ENCODE measurements at places on chromosomes 1 and 21.

DNA sequence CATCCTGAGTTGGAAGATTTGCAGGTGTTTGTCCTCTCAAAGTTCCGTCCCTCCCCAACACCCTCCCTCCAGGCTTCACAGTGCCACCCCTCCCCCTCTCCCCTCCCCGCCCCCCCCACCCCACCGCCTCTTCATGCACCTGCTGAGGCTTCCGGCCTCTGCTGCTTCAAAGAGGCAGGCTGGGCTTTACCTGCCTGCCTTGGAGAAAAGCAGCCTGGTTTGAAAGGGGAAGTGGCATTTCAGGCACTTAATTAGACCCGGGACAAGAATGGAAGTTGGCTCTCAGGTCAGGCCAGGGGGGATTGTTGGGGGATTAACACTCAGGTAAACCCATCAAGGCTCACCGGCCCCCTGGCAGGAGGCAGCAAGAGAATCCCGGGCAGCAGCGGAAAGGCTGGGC is 21.1 kb downstream of the PAX7 start:
- DNase-seq: no peak

- DNase-seq: no peak
These were observed 24.1 kb downstream of the BCL9 start for GRCh38 chr1:147565189-147565980.

- no peak for DNase-seq
These were observed 38.6 kb upstream of the POFUT2 start for GRCh38 chr21:45326169-45326851.

DNA sequence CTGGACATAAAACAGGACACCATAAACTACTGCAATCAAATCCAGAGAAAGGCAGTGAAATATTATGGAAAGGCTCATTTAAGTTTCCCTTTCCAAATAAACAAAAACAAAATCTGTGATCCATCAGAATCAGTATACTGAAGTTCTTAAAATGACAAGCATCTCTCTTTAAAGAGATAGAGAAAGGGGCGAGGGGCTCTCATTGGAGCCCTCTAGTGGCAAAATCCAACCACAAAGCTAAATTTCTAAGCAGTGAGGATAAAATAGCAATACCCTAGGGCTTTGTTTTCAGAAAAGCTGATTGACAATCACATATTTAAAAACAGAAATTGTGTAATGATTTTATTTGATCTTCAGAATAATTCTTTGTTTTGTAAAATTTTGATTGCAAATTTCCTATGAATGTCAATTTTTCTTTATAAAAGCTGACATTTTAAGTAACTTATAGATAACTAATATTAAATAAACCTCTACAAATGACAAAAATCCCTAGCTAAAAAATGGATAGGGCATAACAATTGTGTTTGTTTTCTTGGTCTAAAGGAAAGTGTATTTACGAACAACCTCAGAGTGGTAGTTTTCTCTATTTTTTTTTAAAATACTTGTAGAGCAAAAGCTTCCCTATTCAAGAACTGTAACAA is 138.2 kb downstream of the COL24A1 start:
- DNase-seq: no peak

DNA sequence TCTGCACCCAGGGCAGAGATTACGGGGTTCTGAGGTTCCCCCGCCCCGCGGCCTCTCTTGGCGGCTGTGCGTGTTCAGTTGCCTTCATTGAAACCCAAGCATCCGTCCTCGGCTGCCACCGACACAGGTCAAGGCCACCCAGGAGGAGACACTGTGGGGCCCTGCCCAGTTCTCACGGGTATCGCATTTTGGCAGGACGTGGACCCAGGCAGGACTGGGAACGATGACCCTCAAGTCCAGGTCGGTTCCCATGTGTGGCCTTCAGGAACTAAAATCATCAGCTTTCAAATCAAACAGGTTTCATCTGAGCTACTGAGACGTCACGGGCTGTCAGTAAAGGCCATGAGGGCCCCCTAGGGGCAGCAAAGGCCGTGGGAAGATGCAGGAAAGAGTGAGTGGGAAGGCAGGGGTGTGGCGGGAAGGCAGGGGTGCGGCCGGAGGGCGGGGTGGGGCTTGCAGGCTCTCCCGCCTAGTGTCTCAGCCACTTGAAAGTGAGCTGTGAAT is 7.0 kb upstream of the C1orf174 start:
- no peak for DNase-seq

- no peak for DNase-seq
These were observed 14.5 kb upstream of the VPS13D start for GRCh38 chr1:12215118-12215961.

DNA sequence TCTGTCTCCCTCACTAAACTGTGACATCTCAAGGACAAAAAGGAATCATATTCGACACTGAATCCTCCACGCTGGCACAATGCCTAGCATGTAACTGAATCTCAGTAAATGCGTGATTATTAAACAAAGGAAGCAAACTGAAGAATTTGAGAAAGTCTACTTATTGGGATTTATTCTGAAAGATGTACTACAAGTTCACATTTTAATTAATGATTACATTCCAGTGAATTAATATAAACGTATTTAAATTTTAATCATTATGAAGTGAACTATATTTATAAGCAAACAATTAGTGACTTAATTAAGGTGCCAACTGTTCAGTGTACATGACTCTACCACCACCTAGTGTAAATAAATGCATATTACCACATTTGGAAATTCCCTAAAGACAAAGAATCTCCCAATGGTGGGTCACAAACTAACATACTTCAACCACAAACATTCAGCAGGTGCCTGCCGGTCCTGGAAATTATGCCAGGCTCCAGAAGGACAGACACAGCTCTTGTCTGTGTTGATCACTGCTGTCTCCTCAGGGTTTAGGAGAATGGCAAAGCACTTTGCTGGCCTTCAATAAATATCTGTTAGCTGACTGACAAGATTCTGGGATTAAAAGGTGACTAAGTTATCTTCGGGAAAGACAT is 56.3 kb downstream of the SMYD3 start:
- no peak for DNase-seq

DNA sequence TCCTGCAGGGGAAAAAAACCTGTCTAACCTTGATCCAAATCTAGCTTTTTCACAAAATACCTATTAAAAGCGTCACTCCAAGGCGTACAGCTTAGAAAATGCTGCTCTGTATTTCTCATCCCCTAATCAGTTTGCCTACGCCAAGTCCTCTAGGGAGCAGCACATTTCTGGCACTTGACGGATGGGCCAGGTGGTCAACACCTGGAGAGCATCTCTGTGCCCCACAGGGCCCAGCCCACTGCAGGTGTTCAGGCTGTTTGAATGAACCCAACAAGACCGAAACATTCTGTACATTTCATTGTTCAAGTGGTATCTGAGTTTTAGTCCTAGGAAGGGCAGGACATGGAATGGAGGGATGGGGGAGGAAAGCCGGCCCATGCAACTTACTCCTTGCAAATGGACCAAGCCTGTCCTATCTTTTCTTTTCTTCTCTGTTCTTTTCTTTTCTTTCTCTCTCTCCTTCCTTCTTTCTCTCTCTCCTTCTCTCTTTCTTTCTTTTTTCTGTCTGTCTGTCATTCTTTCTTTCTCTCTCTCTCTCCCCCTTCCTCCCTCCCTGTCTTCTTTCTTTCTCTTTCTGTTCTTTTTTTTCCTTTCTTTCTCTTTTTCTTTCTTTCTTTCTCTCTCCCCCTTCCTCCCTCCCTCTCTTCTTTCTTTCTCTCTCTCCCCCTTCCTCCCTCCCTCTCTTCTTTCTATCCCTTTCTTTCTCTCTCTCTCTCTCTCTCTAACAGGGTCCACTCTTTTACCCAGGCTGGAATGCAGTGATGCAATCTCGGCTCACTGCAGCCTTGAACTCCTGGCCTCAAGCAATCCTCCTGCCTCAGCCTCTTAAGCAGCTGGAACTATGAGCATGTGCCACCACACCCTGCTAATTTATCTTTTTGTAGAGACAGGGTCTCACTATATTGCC is 29.1 kb downstream of the IGFN1 start:
- DNase-seq: no peak

GRCh38 chr1:197096137-197096536 is 29.1 kb upstream of the F13B start:
- no peak for DNase-seq

DNA sequence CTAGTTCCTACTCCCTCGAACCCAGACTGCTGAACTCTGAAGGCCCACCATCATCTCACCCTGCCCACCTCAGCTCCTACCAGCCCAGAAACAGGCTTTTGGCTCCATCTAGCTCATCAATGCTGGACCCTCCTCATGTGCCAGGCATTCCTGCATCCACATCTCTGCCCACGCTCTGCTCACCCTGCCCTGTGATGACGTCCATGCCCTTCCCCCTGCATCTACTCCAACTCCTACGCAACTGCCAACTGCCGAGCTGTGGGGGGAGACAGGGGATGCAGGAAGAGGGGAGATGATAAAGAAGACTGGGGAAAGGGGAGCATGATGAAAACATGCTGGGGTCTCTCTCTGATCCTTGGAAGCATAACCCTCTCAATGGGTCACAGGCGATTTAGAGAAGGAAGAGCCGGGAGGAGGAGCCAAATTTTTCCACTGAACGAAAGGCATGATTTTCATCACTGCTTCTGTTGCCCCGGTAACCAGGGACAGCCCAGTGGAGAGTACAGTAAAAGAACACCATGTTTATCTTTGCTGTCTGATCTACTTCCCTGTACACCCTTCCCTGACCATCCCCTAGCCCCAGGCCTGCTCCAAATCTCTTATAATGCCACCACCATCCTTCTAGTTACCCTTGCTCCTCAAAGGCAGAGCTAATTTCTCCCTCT is 44.3 kb downstream of the CD34 start:
- peak; percentile 80 for DNase-seq

DNA sequence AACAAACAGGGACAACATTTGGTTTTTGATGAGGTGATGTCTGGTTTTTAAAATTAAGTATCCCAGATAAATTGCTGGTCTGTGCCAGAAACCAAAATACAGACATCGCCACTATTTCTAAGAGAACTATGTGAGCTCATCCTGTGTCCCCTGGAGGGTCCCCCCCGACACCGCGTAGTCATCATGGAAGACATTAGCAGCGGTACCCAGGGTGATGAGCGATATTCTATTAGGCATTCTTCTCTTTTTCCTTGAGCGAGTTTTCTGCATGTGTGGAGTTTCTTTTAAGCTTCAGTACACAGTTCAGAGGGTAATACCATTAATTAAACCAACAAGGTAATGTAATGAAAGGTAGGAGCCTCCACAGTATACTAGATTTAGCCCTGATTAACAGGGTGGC is 26.5 kb downstream of the KAZN start:
- DNase-seq: no peak

GRCh38 chr1:224203243-224204016 is 20.4 kb downstream of the DEGS1 start:
- DNase-seq: no peak

GRCh38 chr1:91885716-91886506 is at the start of gene TGFBR3:
TGFBR3 (minus strand) TSS chr1:91886151; CDS start chr1:91861531, 24,620 bp downstream.
- DNase-seq: peak; percentile 97

DNA sequence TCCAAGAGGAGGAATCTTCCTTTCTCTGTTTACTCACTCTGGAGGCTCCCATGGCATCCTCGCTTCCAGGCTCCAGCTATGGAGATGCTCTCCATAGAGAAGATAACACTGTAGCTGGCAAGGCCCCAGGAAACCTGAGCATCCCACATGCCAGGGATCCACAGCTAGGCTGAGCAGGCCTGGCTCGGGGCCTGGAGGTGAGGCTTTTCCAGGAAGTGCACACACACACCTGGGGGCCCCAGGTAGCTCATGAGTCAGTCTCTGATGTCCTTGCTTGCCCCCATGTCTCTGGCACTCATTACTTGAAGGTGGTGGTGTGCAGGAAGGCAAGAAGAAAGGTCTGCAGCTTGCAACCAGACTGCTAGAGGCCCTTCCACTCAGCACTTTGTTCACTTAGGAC is 5.5 kb upstream of the LCE5A start:
- DNase-seq: no peak

GRCh38 chr1:197017558-197018146 is 40.3 kb downstream of the CFHR5 start:
- peak; percentile 32 for DNase-seq

DNA sequence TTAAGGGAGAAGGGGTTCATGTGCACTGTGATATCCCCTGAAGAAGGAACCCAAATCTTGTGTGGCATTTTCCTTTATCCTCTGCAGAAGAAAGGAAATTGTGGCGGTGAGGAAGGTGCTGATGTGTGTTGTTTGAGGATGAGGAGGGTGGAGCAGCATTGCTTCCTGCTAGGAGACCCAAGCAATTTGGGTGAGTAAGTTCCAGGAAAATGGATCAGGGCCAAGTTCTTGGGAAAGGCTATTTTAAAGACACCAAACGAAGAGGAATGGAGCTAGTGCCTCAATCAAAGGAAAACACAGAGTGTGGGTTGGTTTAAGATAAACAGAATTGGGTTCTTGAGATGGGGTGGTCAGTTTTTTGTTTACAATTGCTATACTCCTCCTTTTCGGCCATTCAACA is 86.7 kb upstream of the MARK1 start:
- DNase-seq: no peak

DNA sequence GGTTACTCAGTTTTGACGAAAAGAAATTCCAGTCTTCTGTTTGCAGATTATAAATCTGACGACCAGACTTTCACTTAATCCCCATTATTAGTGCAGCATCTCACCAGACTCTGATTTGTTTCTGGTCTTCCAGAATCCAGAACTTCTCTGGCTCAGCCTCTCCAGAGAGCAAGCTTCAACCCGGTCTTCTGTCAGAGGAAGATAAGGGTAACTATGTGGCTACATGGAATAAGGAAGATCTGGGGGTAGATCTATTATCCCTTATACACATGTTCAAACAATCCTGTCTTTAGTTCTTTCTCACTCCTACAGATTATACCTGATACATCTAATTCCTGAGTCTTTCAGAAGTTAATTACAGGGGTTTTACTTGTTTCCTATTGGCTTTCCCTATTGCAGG is 9.9 kb downstream of the PHTF1 start:
- no peak for DNase-seq

GRCh38 chr1:194372266-194372665 is 1185.9 kb upstream of the B3GALT2 start:
- no peak for DNase-seq

DNA sequence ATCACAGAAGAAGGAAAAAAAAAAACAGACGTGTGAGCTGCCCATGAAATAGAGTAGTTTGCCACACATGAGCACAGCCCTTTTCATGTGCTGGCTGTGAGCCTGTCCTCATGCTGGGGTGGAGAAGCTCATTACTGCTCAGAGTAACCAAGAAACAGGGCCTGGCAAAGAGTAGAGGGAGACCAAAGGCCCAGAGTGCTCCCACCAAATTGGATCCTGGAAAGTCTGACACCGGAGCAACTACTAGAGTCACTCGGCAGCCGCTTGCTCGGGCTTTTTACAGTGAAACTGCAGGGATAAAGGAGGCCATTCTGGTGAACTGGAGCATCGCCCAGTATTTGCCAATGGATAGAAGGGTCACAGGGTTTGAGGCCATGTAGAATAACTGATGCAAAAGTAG is 64.4 kb upstream of the BARHL2 start:
- no peak for DNase-seq

DNA sequence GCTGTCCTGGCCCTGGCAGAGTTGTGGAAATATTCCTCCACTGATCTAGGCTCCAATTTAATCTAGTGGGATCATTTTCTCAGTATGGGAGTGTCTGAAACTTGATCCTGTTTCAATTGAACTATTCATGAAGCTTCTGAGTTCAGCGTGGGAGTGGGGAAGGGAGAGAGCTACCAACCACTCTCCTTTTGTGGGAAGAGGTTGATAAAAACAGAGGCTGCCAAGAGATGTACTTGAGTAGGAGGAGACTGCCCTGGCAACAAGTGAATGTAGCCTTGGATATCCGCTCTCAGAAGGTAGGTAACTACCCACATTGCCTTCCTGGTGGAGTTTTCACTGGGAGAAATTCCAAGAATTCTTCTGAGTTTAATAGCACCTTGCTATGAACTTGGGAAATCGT is at the start of gene CTXND2:
Gene CTXND2 (plus strand): TSS at position 119 of the 400 bp plus-strand sequence. CDS start 25,179 bp downstream, outside the sequence.
- no peak for DNase-seq

GRCh38 chr1:220318673-220319072 is 46.4 kb upstream of the RAB3GAP2 start:
- no peak for DNase-seq

Data from uterus (tissue), 4 donors.